Lower leg skin (tissue), 4 donors: ENCODE measurements at places on chromosomes 6 and 20. TPM values are rescaled to one million over a fixed set of nuclear protein-coding genes. Genes with fewer than 3 reads are reported as not detected.

Gene VWA7
- 4.8 TPM for total RNA-seq

Gene OTOR
- total RNA-seq = not detected

Gene SEMG1
- total RNA-seq = not detected

Gene OGFR
- 50.3 TPM for total RNA-seq

Gene FAM184A
- total RNA-seq = 3.4 TPM

Gene GMPR
- 5.2 TPM for total RNA-seq

Gene CLDN20
- total RNA-seq = 0.34 TPM

Gene GTSF1L
- not detected for total RNA-seq

Gene KCNK15
- 3.0 TPM for total RNA-seq

Gene HEY2
- 0.80 TPM for total RNA-seq

Gene RAD21L1
- not detected for total RNA-seq

Gene BTNL2
- not detected for total RNA-seq

Gene DEFB132
- not detected for total RNA-seq

Gene OPRM1
- total RNA-seq = not detected

Gene KHDC1L
- not detected for total RNA-seq

Gene MOXD1
- 17.8 TPM for total RNA-seq

Gene TRAPPC3L
- not detected for total RNA-seq

Gene FRS3
- total RNA-seq = 0.79 TPM
